ENCODE measurements at places on chromosomes 12 and 14.

GRCh38 chr14:23021434-23021833, 11.5 kb upstream of the C14orf93 start:
- DNase-seq, result no peak

DNA sequence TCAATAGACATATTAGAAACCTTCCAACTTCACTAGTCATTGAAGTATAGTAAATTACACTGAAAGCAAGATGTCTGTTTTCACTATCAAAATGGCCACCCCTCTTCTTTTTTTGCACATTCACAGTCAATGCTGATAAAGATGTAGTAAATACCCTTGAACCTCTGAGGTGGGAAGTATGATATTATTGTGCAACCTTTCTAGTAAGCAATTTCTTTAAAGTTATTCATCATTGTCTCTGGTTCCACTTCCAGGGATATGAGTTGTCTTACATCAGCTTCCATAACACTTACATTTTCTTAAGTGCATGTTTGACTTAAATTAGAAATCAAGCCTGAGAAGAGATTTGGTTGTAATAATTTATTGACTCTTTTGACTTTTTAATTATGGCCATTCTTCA, 453.9 kb upstream of the MGAT4C start:
- DNase-seq, result no peak

DNA sequence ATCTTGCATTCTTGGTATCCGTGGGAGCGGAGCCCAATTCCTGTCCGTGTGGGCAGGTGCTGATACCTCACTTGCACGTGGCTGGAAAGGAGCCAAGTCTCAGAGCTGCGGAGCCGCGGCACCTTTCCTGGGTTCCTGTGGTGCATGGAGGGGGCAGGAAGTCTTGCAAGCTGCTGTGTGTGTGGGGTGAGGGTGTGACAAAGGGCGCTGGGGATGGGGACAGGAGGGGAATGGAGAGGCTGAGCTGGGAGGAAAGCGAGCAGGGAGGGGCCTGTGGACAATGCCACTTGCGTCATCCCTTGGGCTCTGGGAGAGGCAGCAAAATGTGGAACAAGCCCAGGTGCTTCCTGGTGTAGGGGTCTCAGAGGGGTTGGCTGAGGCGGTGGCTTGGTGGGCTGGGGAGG, 86.7 kb downstream of the CALM1 start:
- no peak for DNase-seq

- no peak for DNase-seq
Measured at GRCh38 chr14:94382716-94383596, 5.4 kb downstream of the SERPINA1 start.

- DNase-seq, result no peak
Measured at GRCh38 chr12:69024907-69025306, 91.9 kb upstream of the CPM start.

GRCh38 chr14:25518364-25518763, 468.4 kb upstream of the STXBP6 start:
- DNase-seq, result no peak

DNA sequence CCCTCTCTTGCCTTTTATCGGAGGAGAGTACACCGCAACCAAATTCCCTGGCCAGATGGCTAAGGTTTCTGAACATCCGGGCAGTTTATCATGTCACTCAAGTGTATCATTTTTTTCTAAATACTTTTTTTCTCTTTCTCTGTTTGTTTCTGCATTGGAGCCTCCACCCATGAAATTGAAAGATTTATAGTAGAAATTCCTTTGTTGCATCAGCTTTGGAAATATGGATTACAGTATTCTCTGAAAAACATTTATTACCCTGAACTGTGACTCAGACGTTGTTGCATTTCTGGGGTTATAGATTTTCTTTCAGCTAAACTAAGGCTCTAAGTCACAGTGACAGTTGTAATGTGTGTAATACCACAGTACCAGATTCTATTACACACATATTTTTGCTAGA, 187.0 kb downstream of the SPTSSA start:
- no peak for DNase-seq

DNA sequence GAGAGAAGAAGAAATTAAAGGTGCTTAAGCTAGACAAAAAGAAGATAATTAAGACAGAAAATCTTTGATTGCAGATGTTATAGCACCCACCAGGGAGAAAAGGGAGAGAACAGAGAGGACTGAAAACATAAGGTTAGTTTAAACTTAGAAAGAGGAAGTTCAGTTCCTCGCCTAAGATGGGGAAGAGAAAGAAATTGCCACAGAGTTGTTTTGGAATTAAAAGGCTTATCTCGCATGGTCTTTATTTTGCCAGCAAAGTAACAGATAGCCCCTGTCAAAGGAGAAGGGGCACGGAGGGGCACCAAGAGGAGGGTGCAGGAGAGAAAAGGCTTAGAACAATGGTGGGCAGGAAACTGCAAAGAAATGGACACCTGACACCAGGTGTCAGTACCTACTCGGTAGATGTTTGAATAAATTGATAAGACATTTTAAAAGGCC, 17.8 kb upstream of the OXA1L start:
- DNase-seq, result no peak

- DNase-seq, result no peak
Measured at GRCh38 chr12:96099986-96100385, 64.6 kb upstream of the LTA4H start.

DNA sequence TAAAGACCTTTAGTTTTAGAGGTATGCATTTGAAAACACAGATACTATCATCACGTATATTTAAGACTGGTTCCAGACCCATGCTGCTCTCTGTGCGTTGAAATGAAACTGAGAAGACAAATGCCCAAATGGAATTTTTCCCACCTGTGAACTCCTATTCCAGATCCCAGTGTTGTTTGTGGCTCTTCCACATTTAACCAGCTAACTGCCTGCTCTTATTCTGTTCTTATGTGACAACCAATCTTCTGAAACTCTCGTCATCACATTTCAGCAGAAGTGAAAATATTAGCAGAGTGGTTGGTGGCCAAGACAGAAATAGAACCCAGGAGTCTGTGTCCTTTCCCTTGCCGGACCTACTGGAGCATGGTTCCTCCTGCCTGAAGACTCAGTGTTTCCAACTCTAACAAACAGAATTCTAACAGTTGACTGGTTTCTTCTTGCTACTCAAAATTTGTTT, 460.2 kb downstream of the RAD51B start:
- no peak for DNase-seq

DNA sequence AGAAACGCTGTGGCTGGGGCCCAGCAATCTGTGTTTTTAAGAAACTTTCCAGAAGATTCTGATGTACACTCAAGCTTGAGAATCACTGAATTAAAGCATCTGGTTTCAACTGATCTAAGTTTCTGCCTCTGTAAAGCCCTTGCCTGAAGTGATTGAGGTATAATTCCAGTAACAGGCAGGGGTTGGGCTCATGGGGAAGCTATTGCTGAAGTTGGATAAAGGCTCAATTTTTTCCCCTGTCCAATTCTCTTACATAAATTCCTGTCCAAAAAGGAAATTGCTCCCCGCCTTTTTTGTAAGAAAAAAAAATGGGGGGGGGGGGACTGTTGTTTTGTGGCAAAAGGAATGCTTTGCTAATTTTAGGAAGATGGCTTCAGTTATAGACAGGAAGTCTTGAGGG, 337.4 kb downstream of the NUAK1 start:
- DNase-seq, result no peak

- DNase-seq, result no peak
Measured at GRCh38 chr12:9796346-9796745, 30.9 kb upstream of the KLRF1 start.

DNA sequence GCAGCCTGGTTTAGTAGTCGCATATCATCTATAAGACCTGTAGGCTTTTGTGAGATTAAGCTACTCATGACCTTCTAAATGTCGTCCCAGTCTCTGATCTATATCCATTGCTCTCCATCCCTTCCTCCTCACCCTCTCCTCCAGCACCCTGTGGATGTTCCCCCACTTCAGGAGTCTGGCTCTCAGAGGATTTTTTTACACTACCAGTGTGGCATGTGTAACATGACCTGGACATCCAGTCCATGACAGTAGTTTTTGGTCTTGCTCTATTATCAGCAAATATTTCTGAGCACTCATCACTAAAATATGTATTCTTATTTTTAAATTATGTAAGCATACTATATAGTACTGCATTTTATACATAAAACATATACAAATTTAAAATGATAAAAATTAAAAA, 142.1 kb downstream of the DYRK2 start:
- no peak for DNase-seq

- DNase-seq, result no peak
Measured at GRCh38 chr12:77609016-77609415, 221.7 kb upstream of the NAV3 start.

DNA sequence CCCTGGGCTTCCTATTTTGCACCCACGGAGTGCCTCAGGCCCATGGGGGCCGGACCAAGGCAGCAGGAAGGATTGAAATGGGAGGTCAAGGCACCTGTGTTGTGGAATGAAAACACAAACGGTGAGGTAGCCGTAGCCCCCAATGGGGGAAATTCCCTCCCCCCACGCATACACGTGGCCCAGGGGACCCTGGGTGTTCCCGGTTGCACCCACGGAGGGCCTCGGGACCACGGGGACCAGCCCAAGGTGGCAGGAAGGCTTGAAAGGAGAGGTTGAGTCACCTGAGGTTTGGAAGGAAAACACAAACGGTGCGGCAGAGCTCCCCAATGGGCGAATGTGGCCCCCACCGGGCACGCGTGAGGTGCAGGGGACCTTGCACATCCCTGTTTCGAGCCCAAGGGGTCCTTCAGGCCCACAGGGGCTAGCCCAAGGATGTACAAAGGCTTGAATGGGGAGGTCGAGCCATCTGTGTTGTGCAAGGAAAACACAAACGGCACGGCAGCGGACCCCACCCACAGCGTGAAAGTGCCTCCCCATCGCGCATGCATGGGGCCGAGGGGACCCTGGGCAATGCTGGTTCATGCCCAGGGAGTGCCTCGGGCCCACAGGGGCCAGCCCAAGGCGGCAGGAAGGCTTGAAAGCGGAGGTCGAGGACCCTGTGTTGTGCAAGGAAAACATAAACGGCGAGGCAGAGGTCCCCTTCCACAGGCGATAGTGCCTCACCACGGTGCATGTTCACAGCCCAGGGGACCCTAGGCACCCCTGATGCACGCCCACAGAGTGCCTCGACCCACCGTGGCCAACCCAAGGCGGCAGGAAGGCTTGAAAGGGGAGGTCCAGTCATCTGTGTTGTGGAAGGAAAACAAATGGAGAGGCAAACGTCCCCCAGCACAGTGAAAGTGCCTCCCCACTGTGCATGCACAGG, 376.7 kb downstream of the ALG10 start:
- no peak for DNase-seq

GRCh38 chr12:49043856-49044258, 16.7 kb downstream of the KMT2D start:
- DNase-seq, result peak; percentile 44

DNA sequence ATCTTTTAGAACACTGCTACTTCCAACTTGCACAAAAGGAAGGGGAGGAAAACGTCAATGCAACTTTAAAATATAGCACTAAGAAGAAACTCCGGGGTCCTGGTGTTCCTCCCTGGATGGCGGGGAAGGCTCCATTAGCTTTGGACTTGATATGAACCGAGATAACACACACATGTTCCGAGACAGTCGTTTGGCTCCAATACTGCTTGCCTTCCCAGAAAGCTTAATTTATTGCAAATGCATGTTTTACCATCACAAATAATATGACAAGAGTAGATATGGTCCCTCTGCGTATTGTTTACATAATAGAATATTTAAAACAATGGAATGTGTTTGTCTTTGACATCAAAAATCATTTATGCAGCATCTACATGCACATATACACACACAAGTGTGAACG, 87.6 kb upstream of the CLMN start:
- no peak for DNase-seq

- peak; percentile 68 for DNase-seq
Measured at GRCh38 chr12:57754411-57755193, at the start of gene MARCHF9. MARCHF9 (plus strand) TSS chr12:57755103; CDS start chr12:57755529, 426 bp downstream.

DNA sequence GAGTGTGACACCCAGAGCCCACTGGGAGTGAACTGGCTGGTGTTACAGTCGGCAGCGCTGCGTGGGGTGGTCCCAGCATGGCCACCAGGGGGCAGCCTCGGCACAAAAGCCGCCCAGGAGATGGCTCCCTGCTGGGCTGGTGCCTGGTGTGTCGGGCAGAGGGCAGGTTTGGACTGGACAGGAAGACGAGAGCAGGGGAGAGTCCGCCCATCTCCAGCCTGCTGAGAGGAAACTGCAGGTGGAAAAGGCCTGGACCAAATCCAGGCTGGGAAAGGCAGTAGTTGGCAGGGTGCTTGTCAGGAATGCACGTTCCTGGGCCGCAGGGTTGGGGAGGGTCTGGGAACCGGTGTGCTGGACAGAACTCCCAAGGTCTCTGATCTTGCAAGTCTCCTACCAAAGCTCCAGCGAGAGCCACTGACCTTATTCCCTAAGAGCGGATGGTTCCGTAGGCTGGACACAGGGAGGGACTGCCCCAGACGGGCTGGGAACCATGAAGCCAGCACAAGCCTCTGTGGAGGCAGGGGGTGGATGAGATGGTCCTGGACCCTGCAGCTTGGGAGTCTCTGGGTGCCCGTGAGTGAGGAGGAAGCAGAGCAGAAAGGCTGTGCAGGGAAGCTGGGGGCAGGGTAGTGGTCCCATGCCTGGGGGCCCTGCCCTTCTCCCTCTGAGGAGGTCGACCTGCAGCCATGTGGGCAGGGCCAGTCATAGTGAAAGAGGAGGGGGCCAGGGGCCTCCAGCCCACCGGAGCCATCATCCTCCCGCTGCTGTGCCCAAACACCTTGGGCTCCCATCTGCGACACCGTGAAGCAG, 1.8 kb downstream of the AHNAK2 start:
- DNase-seq, result peak; percentile 61

GRCh38 chr14:95025218-95025617, 132.1 kb downstream of the DICER1 start:
- no peak for DNase-seq

DNA sequence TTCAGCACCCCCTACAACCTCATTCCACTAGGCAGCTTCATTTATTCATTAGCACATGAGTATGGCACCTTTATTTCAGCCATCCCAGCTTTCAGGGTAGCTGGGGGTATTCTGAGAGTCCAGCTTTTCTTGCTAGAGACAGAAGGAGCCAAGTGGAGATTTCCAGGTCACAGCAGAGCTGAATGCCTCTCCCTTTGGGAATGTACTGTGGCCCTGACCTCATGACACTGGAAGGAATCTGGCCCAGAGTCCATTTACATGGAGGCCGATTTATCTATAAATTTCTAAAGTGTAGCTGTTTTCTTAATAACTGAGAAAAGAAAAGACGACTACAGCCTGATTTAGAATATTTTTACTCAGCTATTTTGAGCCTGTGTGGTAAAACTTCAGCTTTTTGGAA, 47.2 kb upstream of the JDP2 start:
- no peak for DNase-seq

GRCh38 chr12:25692115-25693035, 139.3 kb upstream of the LMNTD1 start:
- DNase-seq, result no peak

DNA sequence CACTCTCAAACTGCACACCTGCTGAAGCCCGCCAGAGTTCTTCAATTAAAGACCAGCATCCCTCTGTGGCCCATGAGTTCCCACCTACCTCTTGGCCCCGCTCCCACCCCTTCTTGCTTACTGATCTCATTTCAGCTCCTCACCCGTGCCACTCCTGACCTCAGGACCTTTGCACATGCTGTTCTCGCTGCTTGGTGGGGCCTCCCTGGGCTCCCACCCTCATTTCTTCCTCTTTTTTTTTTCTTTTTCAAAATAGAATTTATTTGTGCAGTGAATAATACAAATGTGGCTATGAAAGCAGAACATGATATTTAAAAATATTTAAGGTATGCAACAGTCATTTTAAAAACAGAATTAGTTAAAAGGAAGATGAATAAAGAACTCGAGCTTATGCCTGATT, 8.5 kb upstream of the SERPINA9 start:
- no peak for DNase-seq

Data from stimulated activated CD8-positive, alpha-beta memory T cell treated with anti-CD3 and anti-CD28 coated beads, Interleukin-15, amount 100 ng/mL, for 4 hours (primary cell).